ENCODE measurements at places on chromosomes 1 and 21. TPM values are rescaled to one million over a fixed set of nuclear protein-coding genes. Genes with fewer than 3 reads are reported as not detected.

TMEM240 gene
- total RNA-seq = 3.9 TPM

BRINP3 gene
- total RNA-seq = not detected

FCRL5 gene
- 0.49 TPM for total RNA-seq

CRNN gene
- total RNA-seq = 349 TPM

CD53 gene
- total RNA-seq = 41.5 TPM

CBS gene
- 4.2 TPM for total RNA-seq

WDR64 gene
- not detected for total RNA-seq

KRTAP10-12 gene
- not detected for total RNA-seq

PRAMEF18 gene
- not detected for total RNA-seq

BMP8A gene
- total RNA-seq = 2.9 TPM

HTR6 gene
- total RNA-seq = not detected

KCNK1 gene
- 11.3 TPM for total RNA-seq

C1orf21 gene
- total RNA-seq = 24.1 TPM

SMCP gene
- total RNA-seq = not detected

RGS2 gene
- 100 TPM for total RNA-seq

ARHGEF16 gene
- total RNA-seq = 6.4 TPM

CYP4A11 gene
- not detected for total RNA-seq

MEX3A gene
- 1.2 TPM for total RNA-seq

URB2 gene
- 9.3 TPM for total RNA-seq

CD247 gene
- total RNA-seq = 9.8 TPM

NBPF6 gene
- not detected for total RNA-seq

PLA2G2D gene
- not detected for total RNA-seq

DSCAM gene
- not detected for total RNA-seq

F11R gene
- total RNA-seq = 178 TPM

SHISAL2A gene
- total RNA-seq = 3.2 TPM

RIMKLA gene
- 0.25 TPM for total RNA-seq

CYYR1 gene
- total RNA-seq = 12.3 TPM

RGSL1 gene
- total RNA-seq = not detected

KRTAP12-2 gene
- total RNA-seq = not detected

TNFAIP8L2 gene
- total RNA-seq = 7.6 TPM

NRIP1 gene
- total RNA-seq = 30.9 TPM

AMPD1 gene
- total RNA-seq = not detected

RIPK4 gene
- 28.0 TPM for total RNA-seq

CHI3L2 gene
- 5.6 TPM for total RNA-seq

SYCP1 gene
- total RNA-seq = not detected

DCST1 gene
- not detected for total RNA-seq

FAM163A gene
- 2.5 TPM for total RNA-seq

PRKCZ gene
- 17.9 TPM for total RNA-seq

METTL25B gene
- 17.7 TPM for total RNA-seq

OLIG1 gene
- not detected for total RNA-seq

HES4 gene
- 34.6 TPM for total RNA-seq

PTPN7 gene
- total RNA-seq = 7.9 TPM

PPIAL4G gene
- not detected for total RNA-seq

OR2L3 gene
- not detected for total RNA-seq

JTB gene
- 194 TPM for total RNA-seq

DISP1 gene
- 8.3 TPM for total RNA-seq

KRTAP7-1 gene
- total RNA-seq = not detected

TPR gene
- total RNA-seq = 70.5 TPM

HSPG2 gene
- total RNA-seq = 179 TPM

ITLN2 gene
- total RNA-seq = 2.0 TPM

ACTN2 gene
- 1.5 TPM for total RNA-seq

COL16A1 gene
- total RNA-seq = 82.3 TPM

CFAP74 gene
- not detected for total RNA-seq
